ENCODE measurements at places on chromosomes 16 and 17.

GRCh38 chr17:75341784-75342486, 52.7 kb upstream of the SLC25A19 start:
- DNase-seq = no peak

DNA sequence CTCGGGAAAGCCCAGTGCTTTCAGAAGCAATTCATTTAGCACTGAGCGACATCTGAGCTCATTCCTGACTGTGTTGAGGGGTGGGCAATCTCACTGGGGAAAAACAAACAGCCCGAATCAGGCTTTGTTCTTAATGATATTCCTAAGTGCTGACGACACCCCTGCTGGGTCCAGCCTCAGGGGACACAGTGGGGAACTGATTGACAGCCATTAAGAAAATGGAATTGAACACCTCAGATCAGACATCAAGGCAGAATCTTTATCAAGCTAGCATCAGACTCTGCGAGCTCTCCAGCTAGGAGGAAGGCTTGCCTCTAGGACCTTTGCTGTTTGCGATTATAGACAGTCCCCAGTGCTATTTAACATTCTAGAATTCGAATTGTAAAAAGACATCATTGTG, 22.5 kb upstream of the LYRM9 start:
- DNase-seq = no peak

- peak; percentile 7 for DNase-seq
Measured at GRCh38 chr17:78236362-78237127, 5.1 kb downstream of the TMEM235 start.

DNA sequence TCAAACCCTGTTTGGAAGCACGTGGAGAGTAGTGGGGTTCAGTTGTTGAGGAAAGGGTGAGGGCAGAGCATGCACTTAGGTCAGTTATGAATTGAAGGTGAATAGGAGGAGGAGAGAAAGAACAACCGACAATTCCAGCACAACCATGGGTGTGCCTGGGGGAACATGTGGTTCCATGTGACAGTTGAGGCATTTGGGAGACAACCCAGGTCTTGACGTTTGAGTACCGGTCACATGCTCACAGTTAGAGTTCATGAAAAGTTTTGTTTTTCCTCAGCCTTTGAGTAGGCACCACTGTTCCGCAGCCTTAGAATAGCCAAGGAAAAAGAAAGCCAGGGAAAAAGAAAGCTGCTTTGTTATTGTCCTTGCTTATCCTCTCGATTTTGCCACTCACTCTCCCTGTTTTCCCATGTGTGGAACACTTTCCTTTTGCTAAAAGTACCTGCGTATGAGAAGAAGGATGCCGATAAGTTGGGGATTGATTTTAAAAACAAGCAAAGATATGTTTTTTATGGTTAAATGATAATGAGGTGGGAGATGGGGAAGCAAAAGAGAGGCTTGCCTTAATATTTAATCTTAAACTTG, 25.6 kb upstream of the ABCC11 start:
- no peak for DNase-seq

GRCh38 chr17:45756266-45756991, 27.7 kb upstream of the CRHR1 start:
- DNase-seq = no peak

DNA sequence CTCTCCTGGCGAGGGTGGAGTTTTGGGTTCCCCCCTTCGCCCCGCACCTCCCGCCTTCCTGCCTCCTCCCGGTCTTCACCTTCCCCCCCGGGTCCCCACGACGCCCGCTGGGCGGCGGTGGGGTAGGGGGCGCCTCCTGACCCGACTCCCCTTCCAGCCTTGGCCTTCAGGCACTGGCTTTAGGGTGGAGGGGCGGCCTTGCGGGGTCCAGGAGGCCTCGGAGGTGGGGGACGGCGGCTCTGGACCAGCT, 2.4 kb downstream of the SLC16A3 start:
- DNase-seq = no peak

DNA sequence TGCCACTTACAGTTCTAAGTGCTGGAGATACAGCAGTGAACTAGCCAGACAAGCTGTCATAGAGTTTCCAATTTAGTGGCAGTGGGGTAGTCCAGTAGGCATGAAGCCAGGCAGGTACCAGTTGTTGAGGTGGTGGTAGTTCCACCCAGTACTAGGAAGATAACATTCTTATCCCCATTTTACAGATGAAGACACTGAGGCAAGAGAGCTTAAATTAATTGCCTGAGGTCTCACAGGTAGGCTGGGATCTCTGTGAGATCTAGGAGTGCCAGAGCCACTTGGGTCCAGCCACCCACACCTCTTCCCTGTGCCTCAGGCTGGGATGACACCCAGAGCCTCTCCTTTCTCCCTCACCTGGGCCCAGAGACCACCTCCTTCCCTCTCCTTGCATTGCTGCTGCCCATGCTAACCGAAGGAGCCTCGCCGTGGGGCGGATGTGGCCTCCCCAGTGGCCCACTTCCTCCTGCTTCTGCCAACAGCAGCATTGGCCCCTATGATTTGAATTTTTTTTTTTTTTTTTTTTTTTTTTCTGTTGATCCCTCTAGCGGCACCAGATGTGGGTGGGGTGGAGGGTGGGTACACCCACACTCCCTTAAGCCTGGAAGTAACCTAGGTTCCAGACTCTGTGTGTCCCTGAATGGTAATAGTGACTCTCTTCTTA, 114.0 kb downstream of the PRKCB start:
- no peak for DNase-seq

DNA sequence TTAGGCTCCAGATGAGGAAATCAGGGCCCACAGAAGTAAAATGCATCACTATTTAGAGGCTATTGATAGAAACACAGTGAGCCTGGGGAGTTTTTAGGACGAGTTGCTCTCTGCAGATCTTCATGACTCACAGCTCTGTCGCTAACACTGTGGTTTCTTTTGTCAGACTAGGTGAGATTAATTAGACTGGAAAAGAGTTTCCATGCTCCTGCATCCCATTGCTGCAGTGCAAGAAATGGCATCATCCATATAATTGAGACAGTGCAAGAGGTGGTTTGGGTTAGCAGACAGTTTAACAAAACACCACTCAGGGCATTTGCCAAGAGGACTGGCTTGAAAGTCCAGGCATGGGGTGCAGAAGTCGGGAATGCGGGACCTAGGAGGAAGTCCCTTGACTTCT, 198.8 kb upstream of the CACNG5 start:
- no peak for DNase-seq

- DNase-seq = no peak
Measured at GRCh38 chr17:35695613-35696012, 35.8 kb upstream of the RASL10B start.

GRCh38 chr16:67697422-67698185, 21.5 kb downstream of the GFOD2 start:
- no peak for DNase-seq

DNA sequence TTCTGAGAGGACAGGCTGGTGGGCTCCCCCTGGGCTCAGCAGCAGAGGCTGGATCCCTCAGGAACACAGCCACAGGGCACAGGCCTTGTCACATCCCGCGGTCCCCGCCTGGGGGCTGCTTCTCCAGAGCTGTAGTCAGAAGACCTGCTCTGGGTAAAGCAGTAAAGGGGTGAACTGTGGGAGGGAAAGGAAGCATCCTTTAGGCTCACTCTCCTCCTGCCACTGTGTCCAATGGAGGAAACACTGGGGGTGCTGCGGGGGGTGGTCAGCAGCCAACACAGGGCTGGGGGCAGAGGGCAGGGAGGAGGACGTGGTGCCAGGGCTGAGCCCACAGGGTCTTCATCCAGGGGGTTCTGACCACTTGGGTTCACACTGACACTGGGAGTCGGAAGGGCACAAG, 5.0 kb upstream of the SLC38A8 start:
- DNase-seq = no peak

DNA sequence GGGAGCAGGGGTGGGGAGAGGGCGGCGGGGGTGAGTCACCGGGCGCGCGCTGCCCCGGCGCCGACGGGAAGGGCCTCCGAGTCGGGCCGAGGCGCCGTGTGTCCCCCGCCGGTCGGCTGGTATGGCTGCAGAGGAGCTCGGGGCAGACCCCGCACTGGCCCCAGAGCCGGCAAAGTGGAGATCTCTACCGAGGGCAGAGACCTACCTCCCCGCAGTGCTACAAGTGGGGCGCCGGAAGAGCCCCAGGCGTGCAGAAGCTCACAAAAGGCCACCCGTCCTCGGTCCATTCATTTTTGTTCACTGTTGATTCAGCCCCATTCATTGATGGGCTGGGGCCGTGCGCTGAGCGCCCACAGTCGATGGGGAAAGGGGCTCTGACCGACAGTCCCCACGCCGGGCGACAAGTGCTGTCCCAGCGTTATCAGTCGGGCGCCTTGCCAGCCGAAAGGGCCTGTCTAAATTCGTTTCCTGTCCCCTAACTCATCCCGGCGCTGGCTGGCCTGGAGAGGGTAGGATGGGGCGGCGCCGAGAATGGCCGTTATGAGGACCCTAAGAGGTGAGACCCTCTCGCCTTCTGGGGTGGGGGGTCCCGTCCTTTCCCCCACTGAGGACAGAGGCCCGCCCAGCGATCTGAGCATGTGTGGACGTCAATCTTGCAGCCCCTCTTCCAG, 709 bp upstream of the ENO3 start:
- DNase-seq = peak; percentile 62

DNA sequence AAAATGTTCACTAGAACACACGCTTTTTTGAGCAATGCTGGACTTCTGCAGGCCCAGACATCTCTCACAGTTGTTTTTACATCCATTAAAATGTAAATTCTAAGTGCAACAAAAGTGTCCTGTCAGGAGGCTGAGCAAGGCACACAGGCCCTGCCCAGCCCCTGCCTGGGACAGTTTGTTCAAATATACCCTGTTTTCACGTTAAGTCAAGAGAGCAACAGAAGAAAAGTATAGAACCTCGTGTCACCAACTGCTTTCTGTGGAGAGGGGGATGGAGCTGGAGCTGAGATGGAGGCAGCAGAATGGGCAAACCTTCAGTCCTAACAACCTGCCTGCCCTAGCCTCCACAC, 4.3 kb upstream of the HOXB2 start:
- peak; percentile 41 for DNase-seq

DNA sequence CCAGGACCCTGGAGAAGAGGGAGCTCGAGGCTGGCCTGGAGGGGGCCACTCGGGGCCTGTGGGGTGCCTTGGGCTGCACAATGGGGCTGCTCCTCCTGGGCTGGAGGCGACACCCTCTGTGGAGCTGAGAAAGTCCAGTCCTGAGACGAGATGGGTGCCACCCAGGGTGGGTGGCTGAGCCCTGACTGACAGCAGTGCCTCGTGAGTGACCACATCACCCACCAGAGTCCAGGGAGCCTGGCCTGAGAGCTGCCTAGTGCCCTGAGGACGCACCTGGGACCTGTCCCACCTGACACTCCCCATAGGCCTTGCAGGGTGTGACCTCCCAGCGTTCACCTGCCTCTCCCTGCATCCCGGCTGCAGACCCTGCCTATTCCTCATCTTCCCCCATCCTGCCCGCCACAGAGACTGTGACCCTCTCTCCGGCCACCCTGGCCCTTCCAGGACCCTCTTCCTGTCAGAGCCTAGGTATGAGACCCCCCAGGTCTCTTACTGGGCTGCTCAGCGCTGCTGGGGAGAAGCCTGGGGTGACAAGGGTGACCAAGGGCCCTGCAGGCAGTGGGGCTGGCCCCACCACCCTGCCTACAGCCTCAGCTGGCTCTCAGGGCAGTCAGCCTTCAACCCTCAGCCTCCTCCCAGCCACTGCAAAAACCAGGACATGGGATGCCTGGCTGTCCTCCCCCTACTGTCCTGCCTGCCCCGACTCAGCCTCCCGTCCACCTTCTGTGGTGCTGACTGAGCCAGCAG, 41.2 kb downstream of the TNFRSF13B start:
- no peak for DNase-seq

DNA sequence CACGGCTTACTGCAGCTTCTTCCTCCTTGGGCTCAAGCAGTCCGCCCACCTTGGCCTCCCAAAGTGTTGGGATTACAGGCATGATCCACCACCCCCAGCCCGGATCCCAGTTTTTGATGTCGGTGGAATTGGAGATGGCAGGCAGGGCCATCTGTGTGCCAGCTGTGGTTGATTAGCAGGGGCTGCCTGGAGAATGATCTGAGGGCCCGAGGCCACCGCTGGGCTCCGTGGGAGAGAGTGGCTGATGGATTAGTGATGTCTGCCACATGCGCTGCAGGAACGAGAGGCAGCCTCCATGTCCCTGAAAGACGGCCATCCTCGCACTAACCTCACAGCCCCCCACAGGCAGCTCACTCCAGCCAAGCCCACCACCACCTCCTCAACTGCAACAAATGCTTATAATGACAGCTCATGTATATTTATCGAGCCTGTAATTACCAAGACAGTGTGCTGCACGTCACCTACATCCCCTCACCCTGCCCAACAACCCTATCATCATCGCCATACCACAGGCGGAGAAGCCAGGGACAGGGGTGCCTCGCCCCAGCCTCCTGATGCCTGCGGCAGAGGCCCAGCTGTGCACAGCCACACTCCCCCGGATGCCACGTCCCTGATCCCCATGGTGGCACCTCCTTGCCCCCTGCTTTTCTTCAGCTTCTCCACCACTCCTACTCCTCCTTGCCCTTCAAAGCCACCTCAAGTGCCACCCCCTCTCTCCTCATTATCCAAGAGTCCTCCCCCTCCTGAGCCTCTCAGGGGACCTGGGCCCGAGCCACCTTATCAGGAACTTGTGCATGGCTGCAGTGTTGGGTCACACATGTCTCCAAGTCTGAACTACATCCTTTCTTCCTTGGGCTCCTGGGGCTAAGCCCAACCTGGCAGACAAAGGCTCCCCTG, 33.2 kb downstream of the ACTG1 start:
- no peak for DNase-seq

GRCh38 chr16:23520500-23520899, 10.2 kb upstream of the GGA2 start:
- no peak for DNase-seq

GRCh38 chr17:78922816-78923498, 2.2 kb downstream of the TIMP2 start:
- DNase-seq = no peak

GRCh38 chr16:79659344-79659743, 58.8 kb upstream of the MAF start:
- no peak for DNase-seq

GRCh38 chr17:42989141-42989540, 8.8 kb downstream of the RUNDC1 start:
- DNase-seq = no peak

DNA sequence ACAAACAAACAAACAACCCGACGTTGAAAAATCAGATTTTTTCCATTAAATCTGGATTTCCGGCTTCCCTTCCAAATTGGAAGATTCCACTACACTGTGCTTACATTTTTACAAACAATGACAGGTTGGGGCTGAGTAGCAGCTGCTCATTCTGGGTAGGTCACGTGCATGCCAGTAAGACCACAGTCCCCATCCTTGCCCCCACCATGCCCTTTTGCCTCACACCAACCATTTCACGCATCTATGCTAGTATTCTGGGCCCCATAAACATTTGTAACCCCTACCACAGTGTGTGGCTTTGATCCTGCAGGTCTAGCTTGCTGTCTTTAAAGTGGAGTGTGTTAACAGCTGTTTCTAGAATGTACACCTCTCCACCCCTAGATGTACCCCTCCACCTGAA, 366.1 kb downstream of the XYLT1 start:
- DNase-seq = no peak

- DNase-seq = peak; percentile 51
Measured at GRCh38 chr16:69796285-69797118, 34.4 kb downstream of the WWP2 start.

GRCh38 chr16:4678596-4678995, 14.8 kb upstream of the NUDT16L1 start:
- no peak for DNase-seq

Data from lung (tissue), 17 donors.